SK-N-DZ (cell line): ENCODE measurements at places on chromosomes 6 and 20.

- peak; percentile 13 for DNase-seq
These were observed 828 bp downstream of the ASCC3 start for GRCh38 chr6:100880149-100880852.

DNA sequence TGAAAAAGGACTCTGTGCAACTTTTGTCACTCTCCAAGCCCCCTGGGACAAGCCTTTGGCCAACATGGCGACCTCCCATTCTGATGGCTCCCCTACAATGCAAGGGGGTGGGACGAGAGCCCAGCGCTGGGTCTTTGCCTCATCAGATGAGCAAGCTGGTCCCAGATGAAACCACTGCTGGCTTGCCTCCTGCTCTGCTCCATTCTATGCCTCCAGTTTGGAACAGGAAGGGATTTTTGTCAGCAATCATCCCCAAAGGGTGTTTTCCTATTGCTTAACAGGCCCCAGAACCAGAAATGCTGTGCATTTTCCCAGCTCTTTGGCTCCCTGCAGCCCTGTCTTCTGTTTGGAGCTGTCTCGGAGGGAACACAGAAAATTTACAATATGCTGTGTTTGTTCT is 412.7 kb downstream of the MAFB start:
- DNase-seq: no peak

- DNase-seq: no peak
These were observed 17.3 kb upstream of the PCMTD2 start for GRCh38 chr20:64238115-64238825.

GRCh38 chr6:157693867-157694266 is 129.2 kb upstream of the SNX9 start:
- DNase-seq: no peak

- no peak for DNase-seq
These were observed 144.1 kb downstream of the MTHFD1L start for GRCh38 chr6:151009576-151009975.

- no peak for DNase-seq
These were observed 516.9 kb downstream of the TFAP2B start for GRCh38 chr6:51335543-51335942.

DNA sequence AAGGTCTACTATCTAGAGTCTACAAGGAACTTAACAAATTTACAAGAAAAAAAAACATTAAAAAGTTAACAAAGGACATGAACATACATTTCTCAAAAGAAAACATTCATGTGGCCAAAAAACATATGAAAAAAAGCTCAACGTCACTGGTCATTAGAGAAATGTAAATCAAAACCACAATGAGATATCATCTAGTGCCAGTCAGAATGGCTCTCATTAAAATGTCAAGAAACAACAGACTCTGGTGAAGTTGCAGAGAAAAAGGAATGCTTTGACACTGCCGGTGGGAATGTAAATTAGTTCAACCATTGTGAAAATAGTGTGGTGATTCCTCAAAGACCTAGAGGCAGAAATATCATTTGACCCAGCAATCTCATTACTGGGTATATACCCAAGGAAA is 48.3 kb downstream of the OGFRL1 start:
- no peak for DNase-seq

- no peak for DNase-seq
These were observed 298.1 kb upstream of the TCF21 start for GRCh38 chr6:133590814-133591213.

DNA sequence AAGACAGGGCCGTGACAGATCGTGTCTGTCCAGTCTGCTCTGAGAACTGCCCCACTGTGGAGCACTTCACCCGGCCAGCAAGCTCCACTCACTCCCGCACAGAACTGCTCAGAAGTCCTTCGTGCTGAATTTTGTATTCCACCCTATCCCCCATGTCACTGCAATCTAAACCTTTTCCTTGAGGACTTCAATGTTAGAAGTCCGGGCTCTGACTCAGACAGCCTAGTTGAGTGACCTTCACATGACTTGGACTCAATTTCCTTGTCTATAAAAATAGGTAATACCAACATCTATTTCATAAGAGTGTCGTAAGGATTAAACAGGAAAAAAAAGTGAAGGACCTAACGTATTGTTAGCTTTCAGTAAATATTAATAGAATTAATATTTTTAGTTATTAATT is 161.6 kb downstream of the QRSL1 start:
- no peak for DNase-seq

DNA sequence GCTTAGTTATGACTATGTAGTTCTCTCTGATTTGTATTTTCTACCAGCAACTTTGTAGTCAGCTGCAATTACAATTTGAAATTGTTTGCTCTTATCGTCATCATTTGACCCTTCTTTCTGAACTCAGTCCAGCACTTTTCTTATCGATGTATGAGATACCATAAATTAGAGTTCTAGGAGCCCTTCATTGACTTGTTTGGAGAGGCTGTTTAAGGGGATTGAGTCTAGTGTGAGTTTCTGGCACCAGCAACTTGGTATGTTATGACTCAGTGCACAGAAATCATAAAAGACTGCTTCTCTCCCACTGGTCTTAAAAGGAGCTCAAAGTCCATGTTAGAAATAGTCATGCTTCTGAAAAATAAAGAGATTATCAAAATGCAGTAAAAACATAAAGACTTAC is 190.3 kb downstream of the TENT5A start:
- DNase-seq: peak; percentile 4

DNA sequence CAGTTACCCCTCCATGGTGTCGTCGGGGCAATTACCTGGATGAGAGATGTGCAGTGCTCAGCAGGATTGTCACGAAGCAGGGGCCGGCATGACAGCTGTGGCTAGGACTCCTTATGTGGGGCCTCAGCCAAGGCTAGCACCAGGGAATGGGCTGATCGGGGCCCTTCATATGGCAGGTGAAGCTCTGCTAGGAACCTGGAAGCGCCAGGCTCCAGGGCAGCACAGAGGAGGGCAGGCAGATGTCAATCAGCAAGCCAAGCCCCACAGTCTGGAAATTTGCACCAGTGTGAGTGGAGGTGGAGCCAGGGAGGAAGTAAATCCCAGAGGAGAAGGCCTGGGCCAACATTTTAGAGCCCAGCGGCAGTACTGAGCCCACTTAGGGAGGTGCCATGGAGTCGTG is 21.2 kb downstream of the SYNDIG1 start:
- no peak for DNase-seq

DNA sequence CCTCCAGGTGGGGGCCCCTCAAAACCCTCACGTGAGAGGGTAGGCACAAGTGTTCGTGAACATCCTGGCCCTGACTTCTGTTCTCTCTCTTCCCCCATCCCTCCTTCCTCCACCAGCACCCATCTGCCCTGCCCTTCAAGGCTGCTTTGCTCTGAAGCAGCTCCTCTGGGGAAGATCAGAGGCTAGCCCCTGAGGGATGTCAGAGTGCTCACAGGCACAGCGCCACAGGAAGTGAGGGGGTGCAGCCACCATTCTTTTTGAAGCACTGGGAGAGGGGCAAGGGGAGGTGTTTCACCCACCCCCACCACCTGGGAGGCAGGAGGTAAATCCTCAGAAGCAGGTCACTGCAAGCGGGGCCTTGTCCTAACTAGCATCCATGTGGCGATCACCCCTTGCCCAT is 11.4 kb downstream of the MOCS1 start:
- no peak for DNase-seq

GRCh38 chr20:62533591-62534495 is 58.0 kb upstream of the GATA5 start:
- no peak for DNase-seq

DNA sequence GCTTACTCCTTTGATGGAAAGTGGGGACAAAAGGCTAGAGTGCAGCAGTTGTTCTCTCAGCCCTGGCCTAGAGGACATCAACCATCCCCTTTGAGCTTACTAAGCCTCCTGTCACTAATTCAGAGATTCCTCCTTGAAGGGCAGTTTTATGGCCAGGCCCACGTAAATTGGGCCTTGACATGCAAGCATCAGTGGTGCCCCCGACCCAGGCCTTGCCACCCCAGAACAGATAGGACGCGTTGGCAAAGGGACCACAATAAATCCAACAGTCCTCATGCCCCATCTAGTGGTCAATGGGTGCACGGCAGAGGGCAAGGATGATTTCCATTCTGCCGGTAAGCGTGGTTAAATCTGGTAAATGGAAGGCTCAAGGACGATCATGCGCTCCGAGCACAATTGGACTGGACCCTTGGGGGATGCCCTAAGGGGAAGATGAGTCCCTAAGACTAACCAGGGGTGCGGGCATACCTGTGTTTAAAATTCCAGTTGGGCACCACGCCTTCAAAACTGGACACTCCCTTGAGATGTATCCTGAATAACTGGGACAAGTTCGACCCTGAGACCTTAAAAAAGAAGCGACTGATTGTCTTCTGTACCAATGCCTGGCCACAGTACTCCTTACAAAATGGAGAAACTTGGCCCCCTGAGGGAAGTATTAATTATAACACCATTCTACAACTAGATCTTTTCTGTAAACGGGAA is 32.6 kb downstream of the CEP85L start:
- peak; percentile 12 for DNase-seq

DNA sequence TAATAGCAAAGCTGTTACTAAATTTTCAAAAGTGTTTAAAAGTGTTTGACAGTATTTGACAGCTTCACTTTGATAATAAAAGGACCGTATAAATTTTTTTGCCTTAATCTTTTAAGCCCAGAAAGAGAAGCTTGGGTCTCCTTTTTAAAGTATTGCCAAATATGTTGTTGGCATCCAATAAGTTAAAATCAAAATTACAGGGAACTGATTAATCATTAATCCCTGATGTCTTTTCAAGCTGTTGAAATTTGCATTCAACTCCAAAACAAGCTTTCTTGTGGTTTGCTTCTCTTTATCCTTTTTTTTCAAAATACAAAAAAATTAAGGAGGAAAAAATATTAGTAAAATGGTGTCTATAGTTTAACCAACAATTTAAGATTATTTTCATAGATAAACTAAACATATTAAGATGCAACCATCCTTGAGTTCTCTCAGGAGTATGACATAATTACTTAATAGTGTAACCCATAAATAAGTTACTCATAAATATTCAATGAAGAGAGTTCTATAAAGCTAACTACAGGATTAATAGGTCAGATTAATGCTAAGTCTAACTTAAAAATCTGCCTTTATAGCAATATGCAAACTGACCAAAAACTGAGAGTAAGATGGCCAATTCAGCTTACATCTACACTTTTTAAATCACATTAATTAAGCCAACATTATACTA is 27.0 kb upstream of the CALHM6 start:
- DNase-seq: no peak

DNA sequence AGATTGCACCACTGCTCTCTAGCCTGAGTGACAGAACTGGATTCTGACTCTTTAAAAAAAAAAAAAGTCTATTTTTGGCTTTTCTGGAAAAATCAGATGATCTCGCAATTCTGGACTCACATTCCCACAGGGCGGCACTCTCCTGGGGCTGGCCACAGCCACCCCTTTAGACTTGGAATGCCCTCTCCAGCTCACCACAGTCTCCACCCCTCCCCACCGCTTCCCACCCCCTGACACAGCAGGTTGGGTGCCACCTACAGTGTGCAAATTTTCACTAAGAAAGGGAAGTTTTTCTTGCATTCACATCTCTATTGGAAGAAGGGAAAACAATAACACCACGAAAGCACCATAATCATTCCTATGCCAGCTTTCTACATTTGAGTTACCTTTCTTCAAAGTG is 15.4 kb downstream of the PDRG1 start:
- no peak for DNase-seq

DNA sequence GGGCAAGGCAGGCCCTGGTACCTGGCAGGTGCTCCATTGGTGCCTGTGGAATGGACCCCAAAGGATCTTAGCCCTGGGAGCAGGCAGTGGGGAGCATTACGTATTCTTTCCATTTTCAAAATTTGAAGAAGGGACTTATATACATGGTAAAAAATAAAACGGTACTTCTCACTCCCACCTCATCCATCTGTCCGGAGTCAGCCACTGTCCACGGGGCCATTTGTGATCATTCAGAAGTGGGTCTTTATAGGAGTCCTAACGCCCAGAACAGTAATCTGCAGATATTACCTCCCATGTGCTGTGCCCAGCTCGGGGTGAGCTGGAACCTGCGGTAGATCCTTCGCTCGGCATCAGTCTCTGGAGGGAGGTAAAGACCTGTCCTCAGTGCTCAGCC is 110.4 kb downstream of the SYCP2 start:
- DNase-seq: no peak

GRCh38 chr6:31861919-31862343 is 690 bp downstream of the NEU1 start:
- no peak for DNase-seq

GRCh38 chr20:52852714-52853113 is 119.4 kb upstream of the TSHZ2 start:
- DNase-seq: no peak

DNA sequence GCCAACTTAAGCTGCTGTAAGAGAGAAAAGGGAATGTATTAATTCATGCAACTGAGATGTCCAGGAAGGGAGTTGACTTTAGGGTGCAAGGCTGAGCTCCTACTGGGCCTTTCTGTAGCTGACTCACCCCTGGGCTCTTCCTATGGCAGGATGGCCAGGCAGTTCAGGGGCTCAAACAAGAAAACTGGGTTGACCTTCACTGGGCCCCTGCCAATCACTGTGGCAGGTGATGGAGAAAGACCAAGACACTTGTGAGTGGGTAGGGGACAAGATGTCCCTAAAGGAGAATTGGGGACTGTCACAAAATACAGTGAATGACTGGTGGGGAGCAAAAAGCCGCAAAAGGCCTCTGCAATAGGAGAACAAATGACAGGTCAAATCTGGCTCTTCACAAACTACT is 21.5 kb upstream of the RALGAPA2 start:
- DNase-seq: no peak

DNA sequence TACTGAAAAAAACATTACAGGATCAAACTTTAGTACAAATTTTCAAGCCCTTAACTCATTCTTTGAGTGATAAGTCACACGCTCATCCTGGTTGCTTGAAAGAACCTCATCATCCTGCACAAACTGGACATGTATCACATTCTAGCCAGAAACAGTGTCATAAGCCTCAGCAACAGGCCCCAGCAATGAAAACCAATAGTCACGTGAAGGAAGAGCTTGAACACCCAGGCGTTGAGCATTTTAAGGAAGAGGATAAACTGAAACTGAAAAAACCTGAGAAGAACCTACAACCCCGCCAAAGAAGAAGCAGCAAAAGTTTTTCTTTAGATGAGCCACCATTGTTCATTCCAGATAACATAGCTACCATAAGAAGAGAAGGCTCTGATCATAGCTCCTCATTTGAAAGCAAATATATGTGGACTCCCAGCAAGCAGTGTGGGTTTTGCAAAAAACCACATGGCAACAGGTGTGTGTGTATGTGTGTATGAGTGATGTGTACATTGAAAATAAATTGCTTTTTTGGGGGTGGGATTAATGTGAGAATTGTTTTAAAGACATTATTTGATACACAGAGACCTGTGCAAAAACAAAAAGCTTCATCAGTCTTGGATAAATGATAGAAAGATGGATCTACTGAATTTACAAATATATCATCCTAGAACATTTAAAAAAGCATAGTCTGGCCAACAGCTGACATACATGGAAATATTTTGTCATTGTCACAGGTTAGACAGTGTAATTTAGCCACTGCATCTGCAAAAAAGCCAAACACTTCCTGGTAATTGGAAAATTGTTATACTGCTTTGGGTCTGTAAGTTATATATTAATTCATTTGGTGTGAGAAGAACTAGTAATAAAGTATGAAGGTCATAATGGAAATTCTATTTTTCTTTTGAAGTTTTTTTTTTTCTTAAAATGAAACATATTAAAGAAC is 50.1 kb downstream of the PHF3 start:
- no peak for DNase-seq

- DNase-seq: no peak
These were observed 10.9 kb upstream of the MYB start for GRCh38 chr6:135170238-135170637.

GRCh38 chr6:22499815-22500214 is 69.6 kb upstream of the HDGFL1 start:
- peak; percentile 85 for DNase-seq
